ENCODE measurements at places on chromosomes 16 and 17. TPM values are rescaled to one million over a fixed set of nuclear protein-coding genes. Genes with fewer than 3 reads are reported as not detected.

The CCDC200 gene
- not detected for total RNA-seq

The CACNG4 gene
- total RNA-seq = not detected

The FA2H gene
- 0.50 TPM for total RNA-seq

The CNGB1 gene
- not detected for total RNA-seq

The DUS1L gene
- total RNA-seq = 67.7 TPM

The EPX gene
- not detected for total RNA-seq

The WFDC1 gene
- 2.0 TPM for total RNA-seq

The GRAP gene
- 2.2 TPM for total RNA-seq

The KCTD19 gene
- not detected for total RNA-seq

The RNF213 gene
- total RNA-seq = 25.7 TPM

The SMTNL2 gene
- 47.4 TPM for total RNA-seq

GRCh38 chr17:79947351-79948031 lies 88.2 kb downstream of the TBC1D16 start:
- DNase-seq = no peak

- DNase-seq = no peak
Measured at GRCh38 chr16:84617041-84617790, 662 bp downstream of the COTL1 start.

DNA sequence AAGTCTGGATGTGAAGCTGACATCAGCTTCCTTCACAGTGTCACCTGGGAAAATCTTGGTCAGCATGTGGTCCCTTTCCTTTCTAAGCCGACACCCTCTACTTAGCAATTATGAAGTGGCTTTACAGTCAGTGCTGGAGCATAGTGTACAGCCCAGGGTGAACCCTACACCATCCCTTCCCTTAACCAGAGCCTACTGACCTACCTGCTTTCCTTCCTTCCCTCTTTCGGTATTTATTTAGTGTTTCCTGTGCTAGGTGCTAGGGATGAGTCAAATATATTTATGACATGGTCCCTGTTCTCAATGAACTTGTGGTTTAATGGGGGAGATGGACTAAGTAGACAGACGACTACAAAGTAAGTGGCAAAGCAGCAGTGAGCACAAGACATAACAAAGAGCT lies 77.5 kb downstream of the CDK5R1 start:
- no peak for DNase-seq

DNA sequence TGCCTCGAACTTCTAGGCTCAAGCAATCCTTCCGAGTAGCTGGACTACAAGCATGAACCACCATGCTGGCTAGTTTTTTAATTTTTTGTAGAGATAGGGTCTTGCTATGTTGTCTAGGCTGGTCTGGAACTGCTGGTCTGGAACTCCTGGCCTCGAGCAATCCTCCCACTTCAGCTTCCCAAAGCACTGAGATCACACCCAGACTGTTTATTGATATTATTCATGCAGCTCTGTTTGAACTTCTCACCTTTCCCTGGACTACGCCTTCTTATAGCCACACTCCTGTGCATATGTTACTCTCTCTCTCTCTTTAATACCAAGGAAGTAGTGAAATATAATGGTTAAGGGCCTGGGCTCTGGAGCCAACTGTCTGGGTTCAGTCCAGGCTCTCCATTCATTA lies 4.6 kb downstream of the COG7 start:
- no peak for DNase-seq

DNA sequence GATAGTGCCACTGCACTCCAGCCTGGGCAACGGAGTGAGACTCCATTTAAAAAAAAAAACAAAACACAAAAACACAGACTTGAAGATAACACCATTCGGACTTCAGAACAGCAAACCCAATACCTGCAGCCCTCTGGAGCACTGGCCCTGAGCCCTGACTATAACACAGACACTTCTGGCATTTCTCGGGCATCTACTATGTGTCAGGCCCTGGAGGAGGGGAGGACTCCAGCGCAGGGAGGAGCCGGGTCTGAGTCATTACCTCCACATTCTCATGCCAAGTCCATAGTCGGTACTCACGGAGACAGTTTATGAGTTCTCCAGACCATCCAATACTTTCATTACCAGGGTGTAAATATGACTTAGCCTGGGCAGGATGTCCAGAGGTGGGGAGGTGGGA lies 48.8 kb downstream of the PITPNM3 start:
- no peak for DNase-seq

- DNase-seq = no peak
Measured at GRCh38 chr16:57616241-57616640, 12.2 kb upstream of the ADGRG1 start.

DNA sequence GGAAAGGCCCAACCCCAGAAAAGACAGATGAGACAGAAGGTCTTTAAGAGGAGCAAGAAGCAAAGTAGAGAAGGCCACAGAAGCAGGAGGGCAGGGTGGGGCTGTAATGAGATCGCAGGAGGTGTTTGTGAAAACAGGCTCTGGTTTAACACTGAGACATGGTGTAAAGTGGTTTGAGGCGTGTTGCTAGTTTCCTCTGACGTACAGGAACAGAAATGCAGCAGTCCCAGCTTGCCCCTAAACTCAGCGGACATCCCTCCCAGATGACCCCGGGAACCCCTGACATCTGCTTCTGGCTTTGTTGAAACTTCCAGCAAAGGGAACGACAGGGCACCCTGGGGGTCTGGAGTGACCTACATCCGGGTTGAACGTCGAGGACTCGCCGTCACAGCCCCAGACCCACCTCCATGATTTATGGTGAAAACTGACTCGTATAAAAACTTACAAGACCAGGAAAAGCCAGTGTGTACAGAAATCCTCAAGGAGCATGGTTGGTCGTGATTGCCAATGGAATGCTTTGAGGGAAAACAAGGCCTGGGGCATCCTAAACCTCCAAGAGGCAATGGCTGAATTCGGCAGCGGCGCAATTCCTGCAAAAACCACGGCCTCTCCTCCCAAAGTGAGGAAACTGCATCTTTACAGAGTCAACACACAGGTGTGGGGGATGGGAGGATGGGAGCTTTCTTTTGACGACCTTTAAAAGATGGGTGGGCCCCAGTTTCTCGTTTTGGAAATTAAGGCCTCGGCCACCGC lies 25.8 kb downstream of the LITAF start:
- DNase-seq = no peak

- peak; percentile 98 for DNase-seq
Measured at GRCh38 chr17:64506201-64506575, at the start of gene DDX5. Gene DDX5, minus strand, starts transcription at chr17:64506289. Its CDS starts 170 bp downstream, at chr17:64506119.

DNA sequence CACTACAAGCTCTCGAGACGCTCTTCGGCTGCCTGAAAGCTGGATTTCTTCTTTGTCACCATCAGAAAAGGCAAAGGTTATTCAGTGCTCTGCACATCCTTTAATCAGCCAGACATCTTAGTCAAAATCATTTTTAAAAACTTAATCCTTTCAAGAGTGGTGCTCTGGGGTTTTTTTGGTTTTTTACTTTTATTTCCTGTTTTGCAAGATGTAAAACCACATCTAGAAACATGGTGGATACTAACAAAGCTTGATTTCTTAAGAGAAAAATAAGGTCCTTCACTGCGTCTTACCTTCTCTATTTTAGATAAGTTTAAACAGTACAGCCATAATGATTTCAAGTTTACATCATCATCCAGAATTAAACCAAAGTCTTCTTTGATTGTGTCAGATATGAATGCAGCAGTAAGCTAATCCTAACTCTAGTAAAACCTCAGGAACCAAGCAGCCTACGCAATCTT lies 6.3 kb downstream of the ANKRD11 start:
- DNase-seq = no peak

- DNase-seq = no peak
Measured at GRCh38 chr17:33052856-33053255, 61.2 kb downstream of the SPACA3 start.

DNA sequence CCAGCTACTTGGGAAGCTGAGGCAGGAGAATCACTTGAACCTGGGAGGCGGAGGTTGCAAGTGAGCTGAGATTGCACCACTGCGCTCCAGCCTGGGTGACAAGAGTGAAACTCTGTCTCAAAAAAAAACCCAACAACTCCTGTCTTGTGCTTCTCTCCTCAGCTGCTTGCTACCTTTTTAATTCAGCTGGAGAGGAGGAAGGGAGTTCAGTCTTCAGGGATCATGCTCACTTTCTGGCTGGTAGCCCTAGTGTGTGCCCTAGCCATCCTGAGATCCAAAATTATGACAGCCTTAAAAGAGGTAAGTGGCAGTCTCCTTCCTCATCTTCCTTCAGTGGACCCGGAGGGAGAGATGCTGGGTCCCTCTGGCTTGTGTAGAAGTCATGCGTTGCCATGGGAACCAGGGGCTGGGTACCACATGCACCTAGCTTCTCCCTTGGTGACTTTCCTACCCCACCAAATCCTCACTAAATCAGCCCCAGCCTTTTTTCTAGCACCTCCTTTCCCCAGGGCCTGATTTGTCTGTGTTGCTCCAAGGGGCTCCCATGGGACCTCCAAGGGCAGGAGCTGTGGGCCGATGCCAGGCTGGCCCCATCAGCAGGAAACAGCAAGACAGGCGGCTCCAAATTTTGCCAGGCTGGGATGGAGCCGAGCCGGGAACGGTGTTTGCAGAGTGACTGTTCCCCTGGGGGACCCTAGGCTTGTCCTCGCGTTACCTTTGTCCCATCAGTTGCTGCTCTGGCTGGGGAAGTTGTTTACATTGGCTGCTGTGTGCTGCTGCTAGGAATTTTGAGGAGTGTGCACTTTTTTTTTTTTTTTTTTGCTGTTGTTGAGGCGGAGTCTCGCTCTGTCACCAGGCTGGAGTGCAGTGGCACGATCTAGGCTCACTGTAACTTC lies 65.2 kb downstream of the ABCC1 start:
- DNase-seq = peak; percentile 72

- peak; percentile 87 for DNase-seq
Measured at GRCh38 chr17:75872434-75873351, 5.7 kb downstream of the TRIM47 start.

DNA sequence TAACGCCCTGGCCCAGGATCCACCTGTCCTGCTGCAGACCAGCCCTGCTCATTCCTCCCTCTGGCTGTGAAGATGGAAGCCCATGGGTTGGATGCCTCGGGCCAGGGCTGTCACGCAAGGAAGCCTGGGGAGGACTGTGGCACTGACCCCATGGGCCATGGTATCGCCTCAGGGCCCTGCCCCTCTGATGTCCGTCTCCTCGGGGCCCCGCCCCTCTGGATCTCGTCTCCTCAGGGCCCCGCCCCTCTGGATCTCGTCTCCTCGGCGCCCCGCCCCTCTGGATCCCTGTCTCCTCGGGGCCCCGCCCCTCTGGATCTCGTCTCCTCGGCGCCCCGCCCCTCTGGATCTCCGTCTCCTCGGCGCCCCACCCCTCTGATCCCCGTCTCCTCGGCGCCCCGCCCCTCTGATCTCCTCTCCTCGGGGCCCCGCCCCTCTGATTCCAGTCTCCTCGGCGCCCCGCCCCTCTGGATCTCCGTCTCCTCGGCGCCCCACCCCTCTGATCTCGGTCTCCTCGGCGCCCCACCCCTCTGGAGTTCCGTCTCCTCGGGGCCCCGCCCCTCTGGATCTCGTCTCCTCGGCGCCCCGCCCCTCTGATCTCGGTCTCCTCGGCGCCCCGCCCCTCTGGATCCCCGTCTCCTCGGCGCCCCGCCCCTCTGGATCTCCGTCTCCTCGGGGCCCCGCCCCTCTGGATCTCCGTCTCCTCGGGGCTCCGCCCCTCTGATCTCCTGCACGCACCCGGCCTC lies 24.0 kb downstream of the METRNL start:
- DNase-seq = no peak

GRCh38 chr16:13421726-13422125 lies 498.2 kb upstream of the ERCC4 start:
- DNase-seq = no peak

- peak; percentile 91 for DNase-seq
Measured at GRCh38 chr16:4474192-4474961, at the start of gene NMRAL1. Gene NMRAL1, minus strand, starts transcription at chr16:4474625. Its CDS starts 493 bp downstream, at chr16:4474132.

- DNase-seq = peak; percentile 90
Measured at GRCh38 chr17:40559954-40560591, 5.2 kb downstream of the CCR7 start.

GRCh38 chr17:45851873-45852272 lies 7.2 kb downstream of the SPPL2C start:
- DNase-seq = no peak

- DNase-seq = no peak
Measured at GRCh38 chr16:49352892-49353291, 20.7 kb upstream of the C16orf78 start.

DNA sequence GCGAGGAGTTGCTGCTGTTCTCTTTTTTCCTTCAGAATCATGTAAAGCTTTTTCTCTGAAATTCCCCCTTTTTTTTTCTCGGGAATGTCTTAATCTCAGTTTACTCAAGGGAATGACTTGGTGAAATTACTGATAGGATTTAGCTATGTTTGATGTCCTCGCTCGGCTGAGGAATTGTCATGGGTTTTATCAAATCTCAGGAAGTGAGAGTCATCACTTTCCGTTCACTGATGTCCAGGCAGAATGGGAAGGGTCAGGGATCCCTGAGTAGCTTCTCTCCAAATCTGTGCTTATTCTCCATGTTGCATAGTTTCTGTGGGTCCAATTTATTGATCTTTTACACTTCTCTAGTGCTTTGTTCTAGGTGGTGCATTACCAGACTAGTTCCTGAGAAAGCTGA lies 6.3 kb downstream of the IGSF6 start:
- no peak for DNase-seq

GRCh38 chr16:3819746-3820724 lies 60.5 kb downstream of the CREBBP start:
- no peak for DNase-seq

DNA sequence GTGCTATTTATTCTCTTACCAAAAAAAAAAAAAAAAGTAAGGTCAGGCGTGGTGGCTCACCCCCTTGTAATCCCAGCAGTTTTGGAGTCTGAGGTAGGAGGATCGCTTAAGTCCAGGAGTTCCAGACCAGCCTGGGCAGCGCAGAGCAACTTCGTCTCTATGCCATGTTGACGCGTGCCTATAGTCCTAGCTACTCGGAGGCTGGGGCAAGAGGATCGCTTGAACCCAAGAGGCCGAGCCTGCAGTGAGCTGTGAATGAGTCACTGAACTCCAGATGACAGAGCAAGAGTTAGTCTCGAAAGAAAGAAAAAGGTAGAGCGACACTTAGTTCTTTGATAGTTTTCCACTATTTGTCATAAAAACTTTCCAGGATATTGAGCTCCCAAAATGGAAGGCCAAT lies 1.4 kb upstream of the TENT4B start:
- no peak for DNase-seq

DNA sequence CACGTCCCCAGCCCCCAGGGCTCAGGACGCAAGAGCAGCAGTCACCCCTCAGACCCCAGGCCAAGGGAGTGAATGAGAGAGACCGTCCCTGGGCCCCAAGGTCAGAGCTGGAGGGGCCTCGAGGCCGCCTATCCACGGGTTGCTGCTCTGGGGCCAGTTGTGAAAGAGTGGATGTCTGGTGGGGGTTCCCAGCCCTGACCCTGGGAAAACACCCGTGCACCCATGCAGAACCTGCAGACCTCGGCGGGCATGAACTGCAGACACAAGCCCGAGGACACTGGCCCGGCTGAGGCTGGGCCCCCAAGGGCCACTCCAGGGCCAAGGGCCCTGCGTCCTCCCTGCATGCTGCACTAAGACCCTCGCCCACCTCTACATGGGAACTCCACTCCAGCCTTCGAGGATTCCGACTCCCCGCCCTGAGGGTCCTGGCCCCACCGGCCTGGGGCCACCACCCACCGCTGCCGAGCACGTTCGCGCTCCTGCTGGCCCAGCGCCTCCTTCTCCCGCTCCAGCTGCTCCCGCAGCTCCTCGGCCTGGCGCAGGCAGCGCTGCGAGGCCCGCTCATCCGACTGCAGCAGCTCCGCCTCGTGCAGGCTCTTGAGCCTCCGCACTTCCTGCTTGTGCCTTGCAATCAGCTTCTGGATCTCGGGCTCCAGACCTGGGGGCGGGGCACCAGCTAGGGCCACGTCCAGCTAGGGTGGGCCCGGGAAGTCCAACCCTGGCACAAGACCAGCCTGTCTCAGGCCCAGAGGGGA lies 27.6 kb upstream of the AATK start:
- no peak for DNase-seq

Measured in left ventricle myocardium superior (tissue), 1 donor.